Ascending aorta (tissue), 2 donors: ENCODE measurements at places on chromosomes 1 and 21. TPM values are rescaled to one million over a fixed set of nuclear protein-coding genes. Genes with fewer than 3 reads are reported as not detected.

ITLN2 gene
- total RNA-seq, result not detected

OR6N1 gene
- total RNA-seq, result not detected

SH3BGRL3 gene
- 228 TPM for total RNA-seq

NTNG1 gene
- total RNA-seq, result not detected

BSND gene
- total RNA-seq, result not detected

NUF2 gene
- not detected for total RNA-seq
